Activated CD8-positive, alpha-beta memory T cell treated with anti-CD3 and anti-CD28 coated beads, Interleukin-2, amount 10 ng/mL, durations not matched to agents 7 days and 5 days (primary cell): ENCODE measurements at places on chromosomes 5 and 9. TPM values are rescaled to one million over a fixed set of nuclear protein-coding genes. Genes with fewer than 3 reads are reported as not detected.

The ABO gene
- not detected for total RNA-seq

- no peaks in the 10 kb centered on the region for H3K4me1 ChIP-seq
- H3K27me3 ChIP-seq = no peaks in the 10 kb centered on the region
- no peak for DNase-seq
- no peak overlapping the region for H3K27ac ChIP-seq
- peaks cover 9% of the 10 kb centered on the region for H3K36me3 ChIP-seq
Observed at GRCh38 chr5:53569453-53569852, 9.0 kb downstream of the NDUFS4 start.

The NEUROG1 gene
- total RNA-seq = not detected

- no peaks in the 10 kb centered on the region for H3K27me3 ChIP-seq
- no peaks in the 10 kb centered on the region for H3K4me1 ChIP-seq
- DNase-seq = no peak
- H3K4me3 ChIP-seq = no peak overlapping the region
Observed at GRCh38 chr9:32705059-32705458, 69.6 kb upstream of the TAF1L start.

- no peak within 1 kb of the TSS for H3K27ac ChIP-seq
- peaks cover 81% of the 10 kb centered on the region for H3K27me3 ChIP-seq
- peak; percentile 76 for DNase-seq
- H3K36me3 ChIP-seq = no peaks in the 10 kb centered on the region
Observed at GRCh38 chr9:91949946-91950664, at the start of gene ROR2. Gene ROR2 (minus strand): TSS chr9:91950228.

The ST8SIA4 gene
- total RNA-seq = 53.3 TPM

DNA sequence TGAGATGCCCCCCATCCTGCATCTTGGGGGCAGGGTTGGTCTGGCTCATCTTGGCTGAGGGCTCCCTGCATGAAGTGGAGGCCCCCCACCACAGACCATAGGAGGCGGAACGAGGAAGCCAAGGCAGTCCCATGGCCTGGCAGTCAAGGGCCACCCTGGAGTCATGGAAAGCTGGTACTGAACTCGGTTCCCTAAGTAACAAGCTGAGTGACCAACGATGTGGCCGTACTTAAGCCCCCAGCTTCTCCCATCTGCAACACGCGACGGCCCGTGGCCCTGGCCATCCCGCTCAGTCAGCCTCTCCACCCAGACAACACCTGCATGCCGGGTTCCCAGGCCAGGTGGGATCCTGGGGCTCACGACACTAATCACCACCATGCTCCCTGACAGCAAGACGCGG lies 17.1 kb downstream of the BRD3 start:
- no peaks in the 10 kb centered on the region for H3K27me3 ChIP-seq
- H3K36me3 ChIP-seq = peaks cover 3% of the 10 kb centered on the region
- H3K4me3 ChIP-seq = no peak overlapping the region
- no peaks in the 10 kb centered on the region for H3K4me1 ChIP-seq

GRCh38 chr5:79488058-79488457 lies 25.9 kb downstream of the HOMER1 start:
- no peaks in the 10 kb centered on the region for H3K4me1 ChIP-seq
- H3K4me3 ChIP-seq = no peak overlapping the region
- no peak overlapping the region for H3K27ac ChIP-seq
- no peaks in the 10 kb centered on the region for H3K27me3 ChIP-seq

The C5 gene
- total RNA-seq = 1.9 TPM

GRCh38 chr5:6723122-6723815 lies 10.0 kb downstream of the TENT4A start:
- H3K4me3 ChIP-seq = no peak overlapping the region
- no peak overlapping the region for H3K27ac ChIP-seq
- H3K27me3 ChIP-seq = no peaks in the 10 kb centered on the region
- DNase-seq = no peak

The COL27A1 gene
- total RNA-seq = 0.15 TPM

The ACOT12 gene
- not detected for total RNA-seq
